Colonic mucosa (tissue), 4 donors: ENCODE measurements at places on chromosomes 5 and 9. TPM values are rescaled to one million over a fixed set of nuclear protein-coding genes. Genes with fewer than 3 reads are reported as not detected.

GRCh38 chr9:113837334-113837733 is 38.8 kb upstream of the ZNF618 start:
- DNase-seq, result no peak

The NFIB gene
- total RNA-seq, result 53.0 TPM

DNA sequence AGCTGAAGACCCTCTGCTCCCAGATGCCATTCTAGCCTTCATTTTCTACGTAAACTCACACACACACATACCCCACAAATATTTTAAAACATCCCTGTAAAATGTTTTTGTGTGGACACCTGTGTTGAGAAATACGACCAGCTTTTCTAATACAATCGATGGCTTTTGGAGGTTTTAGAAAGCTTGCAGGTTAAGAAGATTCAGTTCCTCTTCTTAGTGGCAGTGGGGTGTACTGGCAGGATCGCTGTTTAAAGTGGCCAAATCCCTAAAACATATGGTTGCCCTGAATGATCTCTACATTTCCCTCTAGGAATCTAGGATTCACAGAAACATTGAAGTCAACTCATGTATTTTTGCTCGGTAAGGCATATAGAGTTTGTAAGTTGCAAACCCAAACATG is 236.3 kb downstream of the NSG2 start:
- no peak for DNase-seq

The PCSK1 gene
- 4.6 TPM for total RNA-seq

The ESM1 gene
- 0.29 TPM for total RNA-seq

The ADAMTS13 gene
- 4.2 TPM for total RNA-seq

DNA sequence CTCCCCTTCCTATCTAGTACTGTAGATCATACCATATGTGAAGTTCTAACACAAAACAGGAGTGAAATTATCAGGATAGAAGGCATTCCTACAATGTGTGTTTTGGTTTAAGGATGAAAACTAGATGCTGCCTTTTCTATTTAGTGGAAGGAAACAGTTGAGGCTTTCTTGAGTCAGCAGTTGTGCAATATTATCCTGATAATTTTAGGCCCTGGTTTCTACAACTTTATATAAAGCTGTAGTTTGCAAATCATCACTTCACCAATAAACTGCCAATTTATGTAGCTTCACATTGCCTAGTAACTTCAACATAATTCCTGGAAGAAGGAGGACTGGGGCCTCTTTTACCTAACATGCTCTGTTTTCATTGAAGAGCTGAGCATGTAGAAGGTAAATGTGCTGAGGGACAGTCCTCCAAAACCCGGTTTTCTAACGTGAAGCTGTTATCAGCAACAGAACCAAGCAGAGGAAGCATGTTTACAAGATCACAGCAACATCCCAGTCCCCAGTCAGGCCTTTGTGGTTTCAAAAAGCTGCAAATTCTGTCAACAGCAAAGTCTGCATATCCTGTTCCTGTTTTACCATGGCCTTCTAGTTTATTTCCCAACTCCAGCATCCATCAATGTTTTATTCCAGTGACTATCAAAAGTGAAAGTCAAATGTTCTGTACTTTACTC is 513.4 kb upstream of the MEF2C start:
- DNase-seq, result no peak

GRCh38 chr5:38420246-38420645 is 136.2 kb downstream of the LIFR start:
- DNase-seq, result no peak

The TYRP1 gene
- 0.30 TPM for total RNA-seq
